Stimulated activated CD8-positive, alpha-beta memory T cell treated with anti-CD3 and anti-CD28 coated beads, Interleukin-7, amount 100 ng/mL, for 24 hours (primary cell): ENCODE measurements at places on chromosomes 2 and 18.

DNA sequence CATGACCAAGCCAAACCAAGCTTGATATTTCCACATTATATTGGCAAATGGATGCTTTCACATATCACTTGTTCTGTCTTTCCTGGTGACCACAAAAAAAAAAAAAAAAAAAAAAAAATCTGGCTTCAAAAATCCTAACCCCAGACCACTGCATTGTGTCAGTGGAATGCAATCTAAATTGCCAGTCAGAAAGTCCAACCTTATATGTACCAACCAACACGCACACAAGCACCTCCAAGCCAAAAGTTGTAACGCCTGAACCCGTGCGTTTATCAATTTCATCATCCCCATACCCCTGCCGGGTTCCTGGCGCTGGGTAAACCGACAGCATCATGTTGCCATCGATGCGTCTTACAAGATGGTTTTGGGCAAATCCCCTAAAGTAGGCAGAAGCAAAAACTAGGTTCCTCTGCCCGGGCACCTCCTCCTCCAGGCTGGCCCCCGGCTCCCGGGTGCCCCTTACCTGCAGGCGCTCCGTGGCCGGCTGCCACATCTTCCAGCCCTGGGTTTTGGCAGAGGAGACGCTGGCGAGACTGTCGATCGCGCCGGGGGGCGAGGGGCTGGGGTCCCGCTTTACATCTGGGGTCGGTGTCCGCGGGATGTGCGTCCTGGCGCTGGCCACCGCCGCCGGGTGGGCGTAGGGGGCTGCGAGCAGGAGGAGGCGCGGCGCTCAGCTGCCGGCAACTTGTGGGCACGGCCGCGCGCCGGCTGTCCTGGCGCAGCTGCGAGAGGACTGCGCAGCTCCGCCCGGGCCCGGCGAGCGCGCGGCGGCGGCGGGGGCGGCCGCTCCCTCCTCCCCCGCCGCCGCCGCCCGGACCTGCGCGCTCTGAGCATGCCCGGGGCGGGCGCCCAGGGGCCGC is at the start of gene PID1:
Gene PID1 (minus strand): TSS at position 737 of the 860 bp plus-strand sequence. CDS start 244 bp downstream, at position 493.
- DNase-seq = no peak

DNA sequence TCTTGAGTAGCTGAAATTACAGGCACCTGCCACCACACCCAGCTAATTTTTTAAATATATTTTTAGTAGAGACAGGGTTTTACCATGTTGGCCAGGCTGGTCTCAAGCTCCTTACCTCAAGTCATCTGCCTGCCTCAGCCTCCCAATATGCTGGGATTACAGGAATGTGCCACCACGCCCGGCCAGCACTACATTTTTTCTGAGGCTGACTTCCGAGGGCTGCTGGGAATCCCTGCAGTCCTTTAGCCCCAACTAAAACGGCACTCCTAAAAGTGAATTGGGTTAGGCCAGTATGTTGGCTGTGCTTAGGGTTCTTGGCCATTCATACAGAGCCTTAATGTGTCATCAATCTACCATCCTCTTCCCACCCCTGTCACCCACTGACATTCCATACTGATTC is 375.4 kb downstream of the DCC start:
- no peak for DNase-seq

DNA sequence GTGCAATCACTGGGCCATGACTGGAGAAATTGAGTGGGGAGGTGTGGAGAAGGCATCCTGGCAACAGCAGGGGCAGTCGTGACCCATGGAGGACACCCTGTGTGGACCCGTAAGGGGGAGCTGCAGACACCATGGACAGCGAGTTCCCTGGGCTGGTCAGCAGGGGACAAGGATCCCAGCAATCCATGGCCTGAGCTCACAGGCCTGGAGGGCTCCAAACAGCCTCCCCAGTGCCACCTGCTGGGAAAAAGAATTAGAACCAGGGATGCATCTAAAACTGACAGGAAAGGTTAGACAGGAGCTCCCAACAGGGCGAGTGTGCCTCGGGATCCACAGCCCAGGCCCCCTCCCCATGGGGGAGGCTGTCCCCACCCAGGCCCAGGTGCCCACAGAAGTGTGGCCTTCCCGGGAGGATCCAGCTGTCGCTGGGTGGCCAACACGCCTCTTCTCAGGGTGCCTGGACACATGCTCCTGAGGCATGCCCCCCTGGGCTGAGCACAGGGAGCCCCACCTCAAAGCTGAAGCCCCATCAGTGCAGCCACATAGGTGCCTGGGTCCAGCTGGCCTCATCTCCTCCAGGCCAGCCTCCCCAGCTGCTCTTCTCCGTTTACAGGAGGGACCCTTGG is 20.5 kb upstream of the KIF1A start:
- no peak for DNase-seq

- no peak for DNase-seq
Measured at GRCh38 chr18:13028869-13029268, 37.7 kb downstream of the CEP192 start.

DNA sequence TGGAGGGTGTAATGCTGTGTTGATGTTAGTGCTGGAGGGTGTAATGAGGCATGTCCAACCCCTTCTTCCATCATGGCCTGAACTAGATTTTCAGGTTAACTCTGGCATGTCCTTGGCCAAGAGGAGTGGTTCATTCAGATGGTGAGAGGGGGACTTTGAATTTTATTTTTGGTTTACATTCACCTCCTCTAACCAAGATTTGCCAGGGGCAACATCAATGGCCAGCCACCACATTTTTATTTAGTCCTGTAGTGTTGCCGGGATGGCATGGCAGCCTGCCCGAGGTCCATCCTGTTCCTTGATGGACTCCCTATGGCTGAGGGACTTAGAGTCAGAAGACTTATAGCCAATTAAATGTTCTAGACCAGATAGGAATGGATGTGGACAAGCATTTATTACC is 484.6 kb upstream of the HS6ST1 start:
- no peak for DNase-seq

GRCh38 chr2:19991895-19992294 is 2.0 kb upstream of the WDR35 start:
- DNase-seq = no peak

DNA sequence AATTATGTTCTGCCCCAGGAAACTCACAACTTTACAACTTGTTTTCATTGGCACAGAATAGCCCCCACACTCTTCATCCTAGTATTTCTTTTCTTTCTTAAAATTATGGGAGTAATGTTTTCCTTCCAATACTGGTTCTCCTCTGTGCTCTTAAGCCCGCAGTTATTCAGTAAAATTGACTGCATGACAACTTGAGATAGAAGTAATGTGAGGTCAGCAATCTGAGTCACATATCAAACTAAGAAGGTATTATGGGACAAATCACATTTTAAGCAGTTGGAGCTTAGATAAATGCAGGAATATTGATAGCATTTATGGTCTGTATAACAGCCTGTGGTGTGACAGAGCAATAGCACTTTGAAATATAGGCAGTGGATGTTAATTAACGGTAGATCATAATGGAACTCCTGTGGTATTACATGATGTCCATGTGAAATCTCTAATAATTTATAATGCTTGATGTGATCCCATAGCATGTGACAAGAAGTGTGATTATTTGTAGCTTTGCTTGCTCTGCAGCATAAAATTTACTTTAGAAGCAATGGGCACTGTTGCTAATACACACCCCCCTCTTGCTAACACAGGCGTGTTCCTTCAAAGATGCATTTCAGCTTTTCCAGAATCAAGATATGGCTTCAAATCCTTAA is 351.4 kb upstream of the CDH20 start:
- no peak for DNase-seq

- no peak for DNase-seq
Measured at GRCh38 chr2:133843091-133843490, 274.8 kb upstream of the NCKAP5 start.

DNA sequence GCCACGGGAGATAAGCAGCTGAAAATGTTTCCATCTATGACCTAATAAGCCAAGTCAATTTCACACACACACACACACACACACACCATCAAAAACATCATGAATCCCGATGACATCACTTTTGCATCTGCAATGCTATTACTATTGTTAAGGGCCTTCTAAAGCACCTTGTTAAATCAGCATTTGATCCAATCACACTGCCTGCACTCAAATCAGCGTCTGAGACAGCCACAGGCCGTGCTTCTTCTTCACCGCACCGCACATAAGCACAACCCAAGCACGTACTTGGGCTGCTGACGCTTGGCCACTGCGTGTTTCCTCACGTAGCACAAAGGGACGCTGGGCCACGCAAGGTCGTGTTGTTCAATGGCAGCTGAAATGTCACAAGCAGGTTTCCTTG is 15.8 kb upstream of the MTCL1 start:
- DNase-seq = no peak

DNA sequence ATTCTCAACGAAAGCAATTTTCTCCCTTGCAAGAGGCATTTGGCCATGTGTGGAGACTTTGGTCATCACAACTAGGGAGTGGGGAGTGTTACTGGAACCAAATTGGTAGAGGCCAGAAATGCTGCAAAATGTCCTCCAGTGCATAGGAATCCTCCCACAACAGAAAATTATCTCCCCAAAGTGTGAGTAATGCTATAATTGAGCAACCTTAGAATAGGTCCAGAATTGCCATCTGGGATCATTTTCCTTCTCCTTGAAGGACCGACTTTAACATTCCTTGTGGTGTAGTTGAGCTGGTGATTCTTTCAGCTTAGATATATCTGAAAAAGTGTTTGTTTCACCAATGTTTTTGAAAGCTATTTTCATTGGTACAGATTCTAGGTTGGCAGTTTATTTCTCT is 111.2 kb upstream of the SMIM21 start:
- DNase-seq = no peak
